ENCODE measurements at places on chromosomes 5 and 9.

DNA sequence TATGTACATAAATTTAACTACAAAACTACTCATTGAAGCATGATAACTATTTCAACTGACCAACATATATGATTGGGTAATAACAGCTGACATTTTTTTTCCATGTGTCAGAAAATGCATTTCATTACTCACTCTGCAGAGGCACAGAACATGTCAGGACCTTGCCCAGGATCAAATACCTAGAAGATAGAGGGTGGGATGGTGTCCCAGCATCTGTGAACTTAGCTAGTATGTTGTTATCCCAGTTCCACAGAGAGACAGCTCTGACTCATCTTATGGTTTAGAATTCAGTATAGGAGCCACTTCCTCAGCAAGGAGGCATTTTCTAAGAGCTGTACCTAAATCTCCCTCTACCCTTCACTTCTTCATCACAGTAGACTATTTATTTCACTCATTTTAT, 1198.6 kb upstream of the ACO1 start:
- no peak for DNase-seq

- DNase-seq = no peak
These were observed 7.9 kb downstream of the TICAM2 start for GRCh38 chr5:115594128-115595047.

GRCh38 chr9:112104901-112105300, 70.2 kb downstream of the SUSD1 start:
- DNase-seq = no peak

DNA sequence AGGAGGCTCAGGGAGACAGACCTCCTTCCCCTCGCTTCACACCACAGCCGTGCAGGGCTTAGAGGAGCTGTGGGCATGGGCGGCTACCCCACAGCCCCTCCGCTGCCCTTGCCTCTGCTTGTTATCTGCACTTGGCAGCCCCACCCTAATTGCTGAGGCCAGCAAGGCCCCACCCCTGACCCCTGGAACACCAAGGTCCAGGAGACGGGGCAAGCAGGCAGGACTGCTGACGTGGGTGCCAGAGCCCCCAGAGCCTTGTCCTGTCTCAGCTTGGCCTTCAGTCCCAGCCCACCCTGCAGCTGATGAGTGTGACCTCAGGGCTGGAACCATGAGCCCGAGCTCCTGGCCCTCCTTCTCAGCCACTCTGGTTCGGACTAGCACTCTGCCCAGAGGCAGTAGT, 29.1 kb upstream of the NEURL1B start:
- no peak for DNase-seq

GRCh38 chr5:177134697-177135225, 1.2 kb downstream of the NSD1 start:
- DNase-seq = no peak

- DNase-seq = no peak
These were observed 22.7 kb downstream of the CLTA start for GRCh38 chr9:36213387-36213786.

DNA sequence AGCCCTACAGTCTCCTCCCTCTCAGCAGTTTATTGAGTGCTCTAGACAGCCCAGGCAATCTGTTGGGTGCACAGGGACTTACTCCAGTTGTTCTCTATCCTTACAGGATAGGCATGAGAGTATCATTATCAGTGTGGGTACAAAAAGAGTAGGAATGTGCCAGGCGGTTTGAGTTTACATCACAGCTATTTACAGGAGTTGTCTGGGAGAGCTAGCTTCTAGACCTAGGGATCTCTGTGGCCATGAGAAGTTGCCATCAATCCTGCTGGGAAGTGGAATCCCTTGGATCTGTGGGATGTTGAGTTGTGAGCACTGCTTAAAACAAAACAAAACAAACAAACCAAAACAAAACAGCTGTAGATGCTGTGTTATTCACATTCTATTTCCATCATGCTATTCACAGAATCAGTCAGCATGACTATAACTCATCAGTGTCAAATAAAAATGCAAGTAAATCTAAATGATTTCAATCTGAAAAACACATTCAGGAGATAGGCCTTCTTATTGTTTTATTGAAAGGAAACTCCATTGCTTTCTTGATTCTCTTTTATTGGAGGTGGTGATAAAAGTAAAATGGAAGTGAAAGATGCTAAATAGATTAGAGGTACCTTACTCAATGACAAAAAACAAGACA, 552.4 kb upstream of the ZNF608 start:
- DNase-seq = no peak

- no peak for DNase-seq
These were observed 131.9 kb downstream of the PRDM9 start for GRCh38 chr5:23639326-23639725.

DNA sequence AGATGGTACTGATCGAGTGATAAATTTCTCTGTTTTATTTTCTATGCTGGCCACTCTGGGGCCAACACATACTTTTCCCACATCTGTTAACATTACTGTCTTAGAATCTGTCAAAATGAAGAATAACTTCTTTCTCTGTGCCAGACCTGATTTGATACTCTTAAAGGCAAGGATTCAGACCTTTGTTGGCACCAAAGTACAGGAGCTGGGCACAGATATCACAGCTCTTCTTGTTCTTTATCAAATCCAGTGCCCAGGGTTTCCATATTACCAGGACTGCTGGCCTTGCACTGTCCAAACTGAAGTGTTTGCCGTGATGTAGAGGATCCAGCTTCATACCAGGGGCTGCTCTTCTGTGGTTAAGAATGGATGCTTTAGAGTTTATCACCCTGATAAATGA, 20.9 kb downstream of the ZNF474 start:
- DNase-seq = no peak

DNA sequence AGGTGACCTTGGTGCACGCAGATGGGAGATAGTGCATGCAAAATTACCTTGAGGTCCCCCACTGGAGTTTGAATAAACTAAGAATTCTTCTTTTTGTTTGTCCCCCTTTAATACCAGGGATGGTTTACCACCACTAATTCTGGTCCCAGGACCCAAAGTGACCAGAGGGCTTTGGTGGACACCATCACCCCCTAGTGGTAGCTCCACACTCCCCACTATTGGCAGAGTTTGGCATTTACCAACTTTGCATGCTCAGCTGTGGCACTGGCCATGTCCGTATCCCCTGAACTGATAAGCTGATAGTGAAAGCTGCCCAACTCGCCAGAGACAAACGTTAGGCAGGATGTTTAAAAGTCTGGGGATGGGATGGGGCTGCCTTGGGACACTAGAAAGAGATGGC, 3.3 kb downstream of the ASTN2 start:
- peak; percentile 56 for DNase-seq

DNA sequence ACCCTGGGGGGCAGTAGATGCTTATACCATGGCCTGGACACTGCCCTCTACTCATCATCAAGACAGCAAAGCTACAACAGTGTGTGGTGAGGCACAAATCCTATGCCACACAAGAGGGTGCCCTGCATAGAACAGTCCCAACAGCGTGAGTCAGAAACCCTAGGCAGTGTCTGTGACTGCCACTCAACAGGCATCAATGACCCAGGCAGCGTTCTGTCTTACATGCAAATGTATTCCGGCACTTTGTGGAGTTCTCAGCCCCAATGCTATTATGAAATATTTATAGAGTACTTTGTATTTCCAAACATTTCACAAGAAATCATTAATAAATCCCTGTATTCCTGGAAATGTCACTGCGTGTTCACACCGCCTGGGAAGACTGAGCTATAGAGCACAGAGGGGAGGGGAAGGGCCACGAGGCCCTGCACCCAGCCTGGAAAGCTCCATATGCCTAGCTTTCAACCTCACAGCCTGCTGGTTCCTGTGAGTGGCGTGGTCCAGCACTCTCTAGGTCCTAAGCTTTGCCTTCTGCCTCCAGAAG, 77.7 kb downstream of the NIPSNAP3B start:
- DNase-seq = no peak

GRCh38 chr5:140043508-140043872, 391 bp upstream of the NRG2 start:
- DNase-seq = peak; percentile 64

DNA sequence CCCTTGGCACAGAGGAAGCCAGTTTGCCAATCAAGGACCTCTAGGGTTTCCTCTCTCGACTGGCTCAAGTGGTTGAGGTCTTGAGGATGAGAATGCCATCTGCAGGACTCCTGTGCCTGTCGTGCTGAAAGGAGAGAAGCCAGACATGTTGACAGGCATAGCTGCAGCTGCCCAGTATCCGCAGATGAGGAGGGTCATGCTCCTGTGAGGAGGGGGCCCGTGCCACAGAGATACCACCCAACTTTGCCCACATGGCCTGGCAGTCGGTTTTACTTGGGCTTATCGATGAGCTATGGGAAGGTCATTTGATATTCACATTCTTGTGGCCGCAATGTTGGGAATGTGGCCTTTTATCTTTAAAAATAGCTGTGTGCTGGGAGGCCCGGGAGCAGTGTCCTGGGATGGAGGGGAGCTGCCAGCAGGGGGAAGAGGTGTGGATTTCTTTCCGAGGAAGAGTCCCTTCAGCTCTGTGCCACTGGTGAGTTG, 17.4 kb downstream of the FRMPD1 start:
- DNase-seq = no peak

DNA sequence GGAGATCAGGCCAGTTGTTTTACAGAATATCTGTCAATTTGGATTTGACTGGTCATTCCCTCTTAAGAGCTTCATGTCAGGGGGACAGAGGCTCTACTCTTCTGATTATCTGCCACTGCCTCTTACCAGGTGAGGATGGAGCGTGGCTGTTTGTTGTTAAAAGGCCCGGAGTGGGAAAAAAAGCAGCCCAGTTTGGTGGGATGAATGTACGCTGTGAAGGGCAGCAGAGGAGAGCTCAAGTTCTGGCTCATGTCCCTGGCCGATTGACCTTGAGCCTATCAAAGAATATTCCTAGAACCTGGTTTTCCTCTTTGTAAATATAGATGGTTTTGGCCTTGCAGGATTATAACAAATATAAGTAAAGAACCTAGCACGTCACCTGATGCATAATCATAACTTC, 16.3 kb upstream of the SHB start:
- DNase-seq = no peak

DNA sequence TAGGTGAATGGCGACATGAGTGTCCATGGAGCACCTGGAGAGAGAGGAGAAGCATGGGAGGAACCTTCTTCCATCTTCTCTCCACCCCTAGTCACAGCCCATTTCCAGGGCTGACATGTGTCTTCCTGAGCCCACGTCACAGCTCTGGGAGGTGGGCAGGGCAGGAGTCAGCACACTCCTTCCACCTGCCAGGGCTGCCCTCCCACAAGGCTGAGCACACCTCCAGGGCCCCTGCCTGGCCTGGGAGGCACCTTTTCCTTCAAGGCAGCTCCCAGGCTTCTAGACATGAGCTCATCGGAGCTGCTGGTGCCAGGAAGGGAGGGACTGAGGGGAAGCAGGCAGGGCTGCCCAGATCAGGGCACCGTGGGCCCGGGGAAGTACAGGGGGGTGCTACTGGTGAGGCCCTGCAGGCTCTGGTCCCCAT, 13.6 kb upstream of the SYNPO start:
- no peak for DNase-seq

- DNase-seq = no peak
These were observed 119.5 kb downstream of the TRPM3 start for GRCh38 chr9:71001780-71002386.

GRCh38 chr5:114857941-114858551, 311.7 kb downstream of the TRIM36 start:
- DNase-seq = peak; percentile 3

DNA sequence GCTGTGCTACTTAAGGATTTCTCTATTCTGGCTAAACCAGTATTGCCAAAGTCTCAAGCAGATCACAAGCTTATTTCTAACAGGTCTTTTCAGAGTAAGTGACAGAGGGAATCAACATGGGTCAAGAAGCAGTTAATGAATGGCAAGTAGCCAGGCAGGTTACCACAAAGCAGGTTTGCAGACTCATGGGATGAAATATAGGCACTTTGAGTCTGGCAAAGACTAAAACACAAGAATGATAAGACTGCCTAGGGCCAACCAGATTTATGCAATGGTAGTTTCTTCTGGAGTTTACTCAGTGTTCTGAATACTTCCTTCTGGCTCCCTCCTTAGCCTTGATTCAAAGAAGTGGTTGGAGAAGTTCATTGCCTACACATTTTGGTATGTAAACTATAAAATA, 3.6 kb downstream of the HMGCS1 start:
- DNase-seq = no peak

DNA sequence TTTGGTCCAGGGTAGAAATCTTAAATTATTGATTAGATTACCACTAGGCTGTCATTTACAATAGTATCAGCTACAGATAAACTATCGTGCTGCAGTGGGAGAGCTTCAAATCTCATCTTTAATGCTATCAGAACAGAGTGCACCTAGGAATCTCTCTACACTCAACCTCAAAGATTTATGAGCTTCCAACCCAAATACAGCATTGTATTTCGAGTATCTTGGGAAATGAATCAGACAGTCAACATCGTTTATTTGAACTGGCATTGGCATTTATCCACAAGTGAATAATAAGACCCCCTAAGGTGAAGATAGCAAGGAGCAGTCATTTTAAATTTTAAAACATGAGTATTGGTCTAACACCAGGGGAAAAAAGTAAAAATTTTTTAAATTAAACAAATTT, 1203.2 kb downstream of the CDH12 start:
- DNase-seq = no peak

DNA sequence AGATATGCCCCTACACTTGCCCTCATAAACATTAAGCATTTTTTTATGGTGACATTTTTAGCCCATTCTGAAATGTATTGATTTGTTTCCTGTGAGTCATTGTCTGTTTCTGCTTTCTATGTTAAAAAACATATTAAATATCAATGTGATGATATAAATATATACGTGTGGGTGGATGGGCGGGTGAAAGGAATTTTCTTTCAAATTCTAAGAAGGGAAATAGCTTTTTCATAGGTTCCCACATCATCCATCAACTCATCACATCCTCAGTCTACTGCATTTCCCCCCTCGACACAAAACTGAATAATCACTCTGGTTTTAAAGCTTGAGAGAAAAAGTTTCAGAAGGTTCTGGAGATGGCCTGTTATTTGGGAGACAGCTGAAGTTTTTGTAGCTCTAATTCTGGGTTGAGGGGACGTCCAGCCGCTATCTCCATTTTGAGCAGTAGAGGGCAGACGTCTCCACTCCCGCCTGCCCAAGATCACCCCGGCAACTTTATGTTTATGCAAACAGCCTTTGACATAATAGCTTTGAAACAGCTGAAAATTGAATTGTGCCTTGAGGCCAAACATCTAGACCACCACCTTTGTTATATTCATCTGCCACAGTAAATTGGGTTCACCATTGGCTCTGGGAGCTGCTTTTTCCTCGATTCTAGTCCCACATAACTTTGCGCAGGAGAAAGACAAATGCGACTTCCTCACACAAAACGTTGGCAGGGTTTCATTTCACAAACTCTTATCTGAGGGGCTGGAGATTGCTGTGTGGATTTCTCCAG, 216.2 kb upstream of the CLINT1 start:
- DNase-seq = peak; percentile 2
